ENCODE measurements at places on chromosomes 11 and 22.

DNA sequence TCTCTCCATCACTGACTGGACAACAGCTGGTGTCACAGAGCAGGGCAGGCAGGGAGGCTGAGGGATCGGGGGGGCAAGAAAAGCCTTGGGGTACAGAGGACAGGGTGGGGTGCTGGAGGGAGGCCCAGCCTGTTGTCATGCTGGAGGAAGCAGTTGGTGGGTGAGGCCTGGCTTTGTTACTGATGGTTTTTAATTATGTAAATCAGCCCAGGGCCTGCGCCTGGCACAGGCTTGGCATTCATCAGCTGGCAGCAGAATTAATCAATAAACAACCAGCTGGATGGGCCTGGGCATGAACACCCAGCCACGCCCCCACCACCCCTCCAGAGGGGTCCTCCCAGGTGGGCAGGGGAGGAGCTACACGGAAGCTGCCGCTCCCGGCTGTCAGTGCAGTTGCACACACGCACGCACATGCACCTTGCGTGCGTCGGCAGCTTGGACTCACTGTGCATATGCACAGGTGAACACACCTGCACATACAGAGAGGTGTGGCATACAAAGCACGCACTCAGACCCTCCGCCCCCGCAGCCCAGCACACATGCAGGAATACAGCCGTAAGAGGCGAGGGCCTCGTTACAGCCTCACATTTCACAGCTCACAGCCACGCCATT, 21.3 kb upstream of the ELFN2 start:
- DNase-seq, result no peak

DNA sequence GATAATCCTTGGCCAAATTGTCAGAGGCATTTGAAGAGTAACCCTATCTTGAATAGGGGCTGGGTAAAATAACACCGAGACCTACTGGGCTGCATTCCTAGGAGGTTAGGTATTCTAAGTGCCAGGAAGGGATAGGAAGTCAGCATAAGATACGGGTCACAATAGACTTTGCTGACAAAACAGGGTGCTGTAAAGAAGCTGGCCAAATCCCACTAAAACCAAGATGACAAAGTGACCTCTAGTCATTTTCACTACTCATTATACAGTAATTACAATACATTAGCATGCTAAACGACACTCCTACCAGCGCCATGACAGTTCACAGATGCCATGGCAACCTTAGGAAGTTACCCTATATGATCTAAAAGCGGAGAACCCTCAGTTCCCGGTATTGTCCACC, 964 bp upstream of the REXO2 start:
- DNase-seq, result no peak

DNA sequence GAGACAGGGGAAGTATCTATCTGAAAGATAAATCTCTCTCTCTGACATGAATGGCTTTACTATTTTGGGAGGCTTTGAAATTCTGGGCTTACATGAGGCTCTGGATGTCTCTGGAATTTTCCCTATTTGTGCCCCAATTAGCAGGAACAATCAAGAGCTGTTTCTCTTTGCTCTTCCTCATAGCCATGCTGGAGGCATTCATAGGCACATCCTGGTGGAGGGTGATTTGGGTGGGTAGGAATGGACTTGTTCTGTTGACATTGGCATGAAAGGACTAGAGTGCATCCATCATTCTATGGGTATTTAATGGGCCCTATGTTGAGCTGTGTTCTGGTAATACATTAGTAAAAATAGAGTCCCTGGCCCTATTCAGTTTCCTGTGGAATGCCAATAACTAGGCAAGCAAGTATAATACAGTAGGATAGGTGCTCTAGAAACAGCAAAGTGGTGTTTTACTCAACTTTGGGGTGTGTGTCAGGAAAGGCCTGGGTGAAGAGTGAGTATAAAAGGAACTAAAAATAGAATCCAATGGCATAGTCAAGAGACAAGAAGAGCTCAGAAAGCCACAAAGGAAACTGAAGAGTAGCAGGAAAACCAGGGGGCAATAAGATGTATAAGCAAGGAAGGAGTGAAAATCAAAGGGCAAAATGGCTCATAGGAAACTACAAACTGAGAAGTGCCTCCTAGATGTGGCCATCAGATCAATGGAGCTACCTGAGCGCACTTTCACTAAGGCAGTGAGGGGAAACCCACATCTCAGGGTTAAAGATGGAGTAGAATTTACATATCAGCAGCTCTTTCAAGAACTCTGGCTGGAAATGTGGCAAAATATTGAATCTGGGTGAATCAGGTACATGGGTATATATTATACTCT, 45.0 kb downstream of the CWC15 start:
- no peak for DNase-seq

DNA sequence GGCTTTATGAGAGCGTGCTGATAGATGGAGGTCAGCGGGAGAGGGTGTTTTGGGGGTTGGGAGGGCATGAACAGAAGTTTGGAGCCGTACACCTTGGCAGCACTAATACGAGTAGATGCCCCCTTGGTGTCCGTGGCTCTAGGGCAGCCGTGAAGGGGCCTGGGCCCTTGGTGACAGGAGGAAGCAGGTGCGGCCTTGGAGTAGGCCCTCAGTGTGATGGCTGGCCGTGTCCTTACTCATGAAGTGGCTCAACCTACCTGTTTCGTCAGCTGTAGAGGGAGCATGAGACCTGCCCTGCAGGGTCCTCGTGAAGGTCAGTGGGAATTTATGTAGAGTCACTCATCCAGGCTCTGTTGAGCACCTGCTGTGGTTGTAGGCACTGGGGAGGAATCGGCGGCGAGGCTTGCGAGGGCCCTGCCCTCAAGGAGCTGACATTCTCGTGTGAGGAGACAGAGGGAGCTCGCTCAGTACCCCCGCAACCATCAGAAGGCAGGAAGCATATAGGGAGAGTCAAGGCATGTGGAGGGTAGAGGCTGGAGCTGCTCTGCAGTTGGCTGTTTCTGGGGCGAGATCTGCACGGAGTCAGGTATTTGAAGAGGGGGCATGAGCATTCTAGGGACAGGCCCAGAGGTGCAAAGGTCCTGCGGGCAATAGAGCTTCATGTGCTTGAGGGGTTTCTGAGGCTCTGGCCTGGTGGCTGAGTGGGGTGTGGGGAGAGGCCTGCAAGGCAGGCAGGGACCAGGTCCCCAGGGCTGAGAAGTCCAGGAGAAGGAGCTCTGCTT, 39.6 kb downstream of the TBC1D22A start:
- no peak for DNase-seq
